Fibroblast of skin of scalp (primary cell): ENCODE measurements at places on chromosomes 5 and 9.
A peak's percentile ranks its signal among the peaks of the same experiment; 100 is the strongest.

DNA sequence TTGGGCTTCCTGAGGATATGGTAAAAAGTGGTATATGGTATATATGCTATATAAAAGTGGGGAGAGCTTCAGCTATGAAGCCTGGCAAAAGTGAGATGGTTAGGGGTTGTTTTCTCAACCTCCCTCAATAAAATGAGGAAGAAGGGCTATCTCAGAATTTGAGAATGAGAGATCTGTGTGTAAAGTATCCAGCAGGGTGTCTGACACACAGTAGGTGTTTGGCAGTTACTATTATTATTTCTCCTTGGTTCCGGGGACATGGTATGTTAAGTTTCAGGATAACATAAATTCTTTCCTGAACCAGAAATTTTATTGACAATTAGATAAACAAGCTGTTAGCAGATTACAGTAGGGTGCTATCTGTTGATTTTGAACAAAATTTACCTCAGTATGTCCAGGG lies 94.1 kb downstream of the DENND1A start:
- no peak for DNase-seq

DNA sequence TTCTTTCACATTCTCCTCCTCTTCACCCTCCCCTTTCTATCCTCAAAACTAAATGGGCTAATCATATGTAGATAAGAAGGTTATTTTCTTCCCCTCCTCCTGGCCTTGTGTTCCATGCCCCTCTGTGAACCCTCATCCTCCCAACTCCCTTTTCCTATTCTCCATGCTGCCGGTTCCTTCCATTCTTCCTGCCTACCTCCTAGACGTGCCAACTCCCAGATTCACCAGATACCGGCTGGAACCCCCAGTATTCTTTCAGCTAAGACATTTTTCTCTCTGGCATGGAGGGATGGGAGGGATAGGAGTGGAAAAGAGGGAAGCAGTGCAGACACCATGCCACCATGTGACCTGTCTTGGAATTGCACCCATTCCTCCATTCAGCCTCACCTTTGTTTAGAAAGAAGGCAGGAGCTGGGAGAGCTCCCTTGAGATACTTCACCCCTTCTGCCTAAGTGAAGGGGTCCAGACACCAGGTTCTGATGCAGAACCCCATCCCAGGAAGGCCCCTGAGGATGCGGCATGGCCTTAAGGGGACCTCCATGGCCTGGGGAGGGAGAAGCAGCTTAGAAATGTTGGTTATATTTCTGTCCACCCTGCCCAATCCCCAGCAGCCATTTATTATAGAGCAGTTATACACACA lies 4.8 kb downstream of the DNAJB5 start:
- DNase-seq, result peak; percentile 48

GRCh38 chr9:25427898-25428297 lies 250.3 kb downstream of the TUSC1 start:
- no peak for DNase-seq

DNA sequence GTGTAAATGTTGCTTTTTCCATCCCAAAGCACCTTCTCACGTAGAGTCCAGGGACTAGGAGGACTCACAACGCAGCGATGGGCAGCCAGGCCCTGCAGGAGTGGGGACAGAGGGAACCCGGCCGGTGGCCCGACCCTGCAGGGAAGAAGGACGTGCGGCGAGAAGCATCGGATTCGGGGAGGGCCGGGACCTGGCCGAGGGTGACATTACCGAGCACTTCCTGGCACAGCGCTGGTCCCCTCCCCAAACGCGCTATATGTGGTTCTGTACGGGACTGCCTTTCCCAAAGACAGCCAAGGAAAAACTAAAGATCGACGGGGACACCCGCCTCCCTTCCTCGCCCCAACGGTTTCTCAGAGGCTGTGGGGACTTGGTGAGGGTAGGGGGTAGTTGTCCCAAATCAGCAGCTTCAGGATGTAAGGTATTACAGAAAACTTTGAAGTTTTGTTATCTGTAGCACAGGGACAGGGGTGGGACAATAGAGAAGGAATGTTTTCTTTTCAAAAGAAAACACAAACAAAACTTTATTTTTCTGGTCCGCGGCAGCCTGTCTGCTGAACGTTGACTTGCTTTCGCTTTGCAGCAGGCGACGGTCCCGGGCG lies 887 bp upstream of the MAP3K1 start:
- peak; percentile 18 for DNase-seq

DNA sequence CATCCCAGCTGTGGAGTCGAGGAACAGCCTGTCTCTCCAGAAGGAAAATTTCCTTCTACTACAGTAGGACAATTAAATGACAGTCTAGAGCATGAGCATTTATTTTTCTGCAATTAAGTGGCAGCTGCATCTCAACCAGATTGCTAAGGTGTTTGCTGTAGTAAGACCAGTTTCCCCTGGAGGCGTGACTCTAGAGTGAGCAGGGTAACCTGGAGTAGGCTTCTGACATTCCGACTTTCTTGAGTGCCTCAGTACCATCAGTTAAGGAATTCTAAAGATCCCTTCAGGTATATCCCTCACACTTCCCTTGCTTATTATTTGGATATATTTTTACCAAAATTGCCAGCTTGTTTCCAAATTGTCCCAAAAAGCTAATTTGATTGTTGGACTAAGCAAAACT lies 59.2 kb upstream of the IRX2 start:
- no peak for DNase-seq
